ENCODE measurements at places on chromosomes 6 and 20.
A peak's percentile ranks its signal among the peaks of the same experiment; 100 is the strongest.

GRCh38 chr6:97064578-97064977, 140.1 kb downstream of the KLHL32 start:
- no peak for DNase-seq

GRCh38 chr20:13322198-13322597, 101.1 kb downstream of the ISM1 start:
- no peak for DNase-seq

DNA sequence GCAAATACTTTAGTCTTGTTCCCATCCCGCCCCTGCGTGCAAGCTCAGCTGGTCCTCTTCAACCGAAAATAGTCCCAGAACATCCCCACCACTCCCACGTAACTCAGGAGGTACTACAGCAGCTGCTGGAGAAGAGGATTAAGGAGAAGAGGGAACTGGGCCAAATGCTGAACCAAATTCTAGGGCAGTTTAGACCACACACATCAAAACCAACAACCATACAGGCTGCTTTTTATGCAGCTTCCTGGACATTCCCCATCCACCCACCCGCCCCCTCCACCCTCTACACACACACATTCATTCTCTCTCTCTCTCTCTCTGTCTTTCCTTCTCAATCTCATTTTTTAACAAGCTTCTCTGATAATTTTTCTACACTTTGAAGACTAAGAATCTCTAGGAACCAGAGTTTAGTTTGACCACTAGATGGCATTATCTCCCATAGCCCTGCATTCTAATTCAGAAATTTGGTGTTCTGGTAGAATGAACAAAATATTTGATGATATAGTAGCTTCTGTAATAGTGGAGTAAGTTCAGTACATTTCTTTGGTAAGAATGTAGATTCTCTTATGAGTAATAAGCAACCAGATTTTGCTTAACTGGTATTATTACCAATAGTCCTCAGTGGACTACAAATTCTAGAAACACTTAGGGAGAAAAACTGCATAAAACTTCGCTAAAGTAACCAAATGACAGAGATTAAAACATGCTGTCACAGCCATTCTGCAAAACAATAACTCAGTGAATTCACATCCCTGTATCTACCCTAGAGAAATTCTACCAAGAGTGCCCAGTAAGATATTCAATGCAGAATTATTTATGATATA, 52.1 kb upstream of the BEND6 start:
- DNase-seq = no peak

GRCh38 chr6:3887150-3887700, 38.1 kb downstream of the FAM50B start:
- no peak for DNase-seq

GRCh38 chr6:72261554-72261953, 360.3 kb upstream of the KCNQ5 start:
- DNase-seq = no peak

DNA sequence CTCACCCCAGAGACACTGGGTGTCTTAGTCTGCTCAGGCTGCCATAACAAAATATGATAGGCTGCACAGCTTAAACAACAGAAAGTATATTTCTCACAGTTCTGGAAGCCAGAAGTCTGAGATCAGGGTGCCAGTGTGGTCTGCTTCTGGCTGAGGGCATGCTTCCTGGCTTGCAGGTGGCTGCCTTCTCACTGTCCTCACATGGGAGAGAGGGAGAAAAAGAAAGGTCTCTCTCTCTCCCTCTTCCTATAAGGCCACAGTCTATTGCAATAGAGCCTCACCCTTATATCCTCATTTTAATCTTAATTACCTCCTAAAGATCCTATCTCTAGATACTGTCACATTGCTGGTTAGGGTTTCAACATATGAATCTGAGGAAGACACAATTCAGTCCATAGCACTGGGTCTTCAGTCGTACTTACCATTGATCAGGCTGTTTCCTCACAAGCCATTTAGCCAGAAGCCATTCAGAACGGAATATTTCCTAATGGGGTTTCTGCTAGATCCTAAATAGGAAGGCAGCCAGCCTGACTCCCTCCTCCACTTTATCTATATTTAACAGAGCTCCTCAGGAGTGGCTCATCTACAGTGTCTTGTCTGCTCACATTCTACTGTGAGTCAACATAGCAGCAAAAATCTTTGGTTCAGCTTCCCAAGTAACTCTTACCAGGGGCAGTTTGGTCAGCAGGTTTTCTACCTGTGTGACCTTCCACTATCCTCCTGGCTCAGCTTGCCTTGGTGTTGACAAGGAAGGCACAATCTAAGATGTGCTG, 42.2 kb downstream of the CD164 start:
- no peak for DNase-seq

DNA sequence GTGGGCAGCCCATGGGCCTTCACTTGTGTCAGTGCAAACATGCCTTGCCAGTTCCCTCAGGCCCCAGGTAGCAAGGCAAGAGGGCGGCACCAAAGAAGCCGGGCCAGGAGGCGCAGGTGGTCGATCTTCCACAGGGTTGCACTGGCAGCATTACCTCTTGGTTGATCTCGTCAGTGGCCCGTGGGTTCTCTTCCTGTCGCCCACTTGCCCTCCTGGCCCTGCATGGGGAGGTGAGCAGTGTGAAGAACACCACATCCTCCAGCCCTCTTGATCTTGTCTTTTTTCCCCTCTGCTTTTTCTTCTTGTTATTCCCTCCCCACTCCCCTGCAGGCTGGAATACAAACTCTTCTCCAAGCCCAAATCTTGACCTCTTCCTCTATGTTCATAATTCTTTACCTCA, 3.0 kb upstream of the CST11 start:
- DNase-seq = no peak

DNA sequence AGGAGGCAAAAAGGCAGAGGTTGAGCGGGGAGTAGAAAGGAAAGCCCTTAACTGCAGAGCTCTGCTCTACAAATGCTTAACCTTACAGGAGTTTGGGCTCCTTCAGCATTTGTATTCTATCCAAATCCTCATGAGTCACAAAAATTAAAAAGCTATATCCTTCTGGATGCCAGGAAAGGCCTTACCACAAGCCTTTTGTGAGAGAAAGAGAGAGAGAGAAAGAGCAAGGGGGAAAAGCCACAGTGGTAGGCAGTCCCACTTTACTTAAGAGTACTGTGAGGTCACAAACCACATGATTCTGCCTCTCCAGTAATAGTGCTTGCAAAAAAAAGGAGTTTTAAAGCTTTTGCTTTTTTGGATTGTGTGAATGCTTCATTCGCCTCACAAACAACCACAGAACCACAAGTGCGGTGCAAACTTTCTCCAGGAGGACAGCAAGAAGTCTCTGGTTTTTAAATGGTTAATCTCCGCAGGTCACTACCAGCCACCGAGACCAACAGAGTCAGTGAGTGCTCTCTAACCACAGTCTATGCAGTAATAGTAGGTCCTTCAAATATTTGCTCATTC, at the start of gene RUNX2:
Gene RUNX2 (plus strand): TSS at position 375 of the 567 bp plus-strand sequence. CDS start 397 bp downstream, outside the sequence.
- DNase-seq = no peak

DNA sequence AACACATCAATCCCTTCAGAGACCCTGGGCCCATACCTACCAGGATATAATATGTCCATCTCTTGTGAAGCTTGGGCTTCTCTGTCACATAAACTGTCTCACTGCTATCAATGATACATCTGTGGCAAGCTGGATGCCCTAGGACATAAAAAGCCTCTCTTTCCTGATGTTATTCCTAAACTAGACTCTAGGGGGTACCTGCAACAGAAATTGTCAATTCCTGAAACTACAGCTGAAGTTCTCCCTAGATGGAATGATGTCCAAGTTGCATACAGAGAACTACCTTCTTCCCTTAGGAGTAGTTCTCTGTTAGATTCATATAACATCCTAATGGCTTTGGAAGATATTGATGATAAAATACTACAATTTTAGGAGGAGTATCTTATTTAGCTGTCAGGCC, 35.8 kb downstream of the TBX18 start:
- no peak for DNase-seq

- no peak for DNase-seq
Measured at GRCh38 chr20:47724910-47725247, 60.4 kb downstream of the SULF2 start.

DNA sequence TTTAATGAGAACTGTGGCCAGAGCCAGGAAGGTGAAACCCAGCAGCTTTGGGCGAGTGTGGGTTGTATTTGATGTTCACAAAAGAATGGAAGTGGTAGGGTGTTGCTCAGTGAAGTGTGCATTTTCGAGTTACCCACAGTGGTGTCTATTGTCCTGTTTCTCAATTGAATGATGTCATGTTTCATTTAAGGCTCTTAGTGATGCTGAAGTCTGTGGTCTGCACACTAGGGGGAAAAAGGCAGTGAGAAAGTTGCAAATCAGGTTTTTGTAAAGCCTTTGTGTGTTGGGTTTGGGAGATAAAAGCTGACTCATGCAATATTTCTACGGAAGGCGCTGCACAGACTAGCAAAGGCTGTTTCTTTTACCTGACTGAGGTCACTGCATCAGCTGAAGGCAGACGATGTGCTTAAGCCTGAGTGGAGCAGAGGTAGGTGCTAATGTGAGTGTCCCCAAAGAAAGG, 121.1 kb downstream of the PLEKHG1 start:
- DNase-seq = no peak

DNA sequence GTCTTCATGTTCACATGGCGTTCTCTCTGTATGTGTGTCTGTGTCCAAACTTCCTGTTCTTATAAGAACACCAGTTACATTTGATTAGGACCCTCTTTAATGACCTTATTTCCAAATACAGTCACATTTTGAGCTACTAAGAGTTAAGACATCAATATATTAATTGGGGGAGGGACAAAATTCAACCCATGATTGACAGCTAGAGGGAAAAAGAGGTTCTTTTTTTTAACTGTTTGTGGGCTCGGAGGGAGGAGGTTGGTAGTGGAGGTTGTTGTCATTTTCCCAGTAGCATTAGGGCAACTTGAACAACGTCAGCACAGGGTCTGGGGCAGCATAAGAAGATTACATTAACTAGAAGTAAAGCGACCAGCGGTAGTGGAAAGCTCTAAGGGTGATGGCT, 2.3 kb upstream of the GMDS start:
- DNase-seq = no peak

GRCh38 chr6:42368181-42368580, 83.5 kb downstream of the TRERF1 start:
- DNase-seq = peak; percentile 60

GRCh38 chr6:20921578-20921977, 387.3 kb downstream of the CDKAL1 start:
- no peak for DNase-seq

DNA sequence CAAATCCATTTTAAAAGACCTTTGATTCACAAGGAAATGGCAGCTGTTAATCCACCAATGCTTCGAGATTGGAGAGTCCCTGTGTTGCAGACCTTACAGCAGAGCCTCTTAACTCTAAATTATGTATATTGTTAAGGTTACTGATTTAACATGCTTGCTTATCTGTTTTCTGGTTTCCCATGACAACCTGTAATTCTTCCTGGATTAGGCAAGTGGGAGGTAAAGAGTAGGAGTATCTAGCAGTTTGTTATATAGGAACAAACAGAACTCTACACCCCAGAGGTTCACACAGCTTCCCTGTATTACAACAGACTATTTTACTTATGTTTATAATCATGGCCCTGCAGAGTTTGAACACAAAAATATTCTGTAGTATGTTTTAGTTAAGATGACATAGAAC, 39.5 kb downstream of the NKX2-4 start:
- DNase-seq = no peak

DNA sequence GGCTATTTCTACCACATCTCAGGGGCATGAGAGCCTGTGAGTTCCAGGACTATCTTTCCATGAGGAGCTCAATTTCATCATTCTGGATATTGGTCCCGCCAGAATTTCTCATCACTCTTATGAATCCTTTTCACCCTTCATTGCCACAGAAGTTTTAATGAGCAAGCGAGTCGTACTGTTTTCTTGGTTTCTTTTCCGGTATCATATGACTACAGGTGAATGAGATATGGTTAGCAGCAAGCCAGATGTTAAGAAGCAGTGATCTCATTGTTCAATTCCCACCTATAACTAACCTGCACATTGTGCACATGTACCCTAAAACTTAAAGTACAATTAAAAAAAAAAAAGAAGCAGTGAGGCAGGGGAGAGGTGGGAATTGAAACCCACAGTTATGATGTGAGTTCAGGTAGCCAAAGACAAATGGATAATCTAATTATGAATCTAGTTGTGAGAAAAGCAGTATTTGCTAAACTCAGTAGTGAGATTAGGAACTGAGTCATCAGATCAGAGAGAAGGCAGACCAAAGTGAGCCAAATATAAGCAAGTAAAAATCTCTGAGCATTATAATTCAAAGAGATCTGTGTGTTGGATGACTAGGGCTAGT, 78.0 kb upstream of the ELOVL5 start:
- no peak for DNase-seq

DNA sequence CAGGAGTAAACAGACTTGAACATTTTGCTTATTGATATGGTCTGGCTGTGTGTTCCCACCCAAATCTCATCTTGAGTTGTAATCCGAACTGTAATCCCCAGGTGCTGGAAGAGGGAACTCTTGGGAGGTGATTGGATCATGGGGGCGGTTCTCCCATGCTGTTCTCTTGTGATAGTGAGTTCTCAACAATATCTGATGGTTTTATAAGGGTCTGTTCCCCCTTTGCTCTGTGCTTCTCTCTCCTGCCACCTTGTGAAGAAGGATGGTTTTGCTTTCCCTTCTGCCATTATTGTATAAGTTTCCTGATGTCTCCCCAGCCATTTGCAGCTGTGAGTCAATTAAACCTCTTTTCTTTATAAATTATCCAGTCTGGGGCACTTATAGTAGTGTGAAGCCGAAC, 40.0 kb downstream of the MYLIP start:
- no peak for DNase-seq

DNA sequence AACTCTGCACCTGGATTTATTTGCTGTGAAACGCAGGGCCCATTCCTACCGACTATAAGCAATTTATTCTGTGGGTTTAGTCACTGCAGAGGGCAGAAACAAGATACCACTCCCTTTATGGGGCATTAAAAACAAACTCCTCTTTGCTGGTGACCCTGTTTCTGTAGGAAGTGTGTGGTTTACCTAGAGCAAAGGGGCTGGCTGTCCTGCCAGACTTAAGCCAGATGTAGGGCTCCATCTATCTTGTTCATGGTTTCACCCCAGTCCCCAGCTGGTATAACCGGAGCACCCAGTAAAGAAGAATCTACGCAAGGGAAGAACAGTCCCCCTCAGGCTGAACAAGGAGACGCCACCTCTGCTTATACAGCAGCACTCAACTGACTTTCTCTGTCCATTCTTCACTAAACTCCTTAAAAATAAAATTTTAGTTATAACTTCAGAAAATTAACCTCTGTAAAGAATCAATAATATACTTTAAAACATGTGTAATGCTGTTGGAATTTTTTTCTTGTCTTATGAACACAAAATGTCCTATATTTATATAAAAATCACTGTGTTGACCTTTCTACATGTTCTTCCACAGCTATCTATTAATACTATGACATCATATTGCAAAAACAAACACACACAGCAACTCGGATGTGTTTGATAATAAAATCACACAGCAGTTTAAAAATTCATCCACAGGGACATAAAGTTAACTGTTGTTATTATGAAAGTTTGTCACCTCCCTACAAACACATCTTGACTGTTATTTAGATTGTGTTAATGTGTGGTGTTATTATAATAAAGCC, 126.1 kb upstream of the RPS6KA2 start:
- no peak for DNase-seq

All from activated naive CD4-positive, alpha-beta T cell treated with anti-CD3 and anti-CD28 coated beads, Interleukin-2, amount 50 U/mL, for 72 hours (primary cell).